ENCODE measurements at places on chromosomes 5 and 9.

DNA sequence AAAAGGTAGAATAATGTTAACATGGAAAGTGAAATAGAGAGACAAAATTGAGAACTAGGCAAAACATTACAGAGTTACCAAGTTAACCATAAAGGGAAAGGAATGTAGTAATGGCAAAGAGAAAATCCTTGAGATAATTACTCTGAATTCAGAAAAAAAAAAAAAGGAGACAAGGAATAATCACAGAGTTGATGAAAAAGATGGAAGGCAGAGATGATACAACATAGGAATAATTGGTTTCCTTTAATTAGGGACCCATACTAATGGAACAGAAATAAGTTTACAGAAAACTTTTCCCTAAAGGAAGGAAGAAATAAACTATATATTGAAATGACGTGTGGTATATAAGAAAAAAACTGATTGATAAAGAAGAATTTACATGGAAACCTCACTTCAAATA is 254.1 kb upstream of the FBXL7 start:
- no peak for DNase-seq

DNA sequence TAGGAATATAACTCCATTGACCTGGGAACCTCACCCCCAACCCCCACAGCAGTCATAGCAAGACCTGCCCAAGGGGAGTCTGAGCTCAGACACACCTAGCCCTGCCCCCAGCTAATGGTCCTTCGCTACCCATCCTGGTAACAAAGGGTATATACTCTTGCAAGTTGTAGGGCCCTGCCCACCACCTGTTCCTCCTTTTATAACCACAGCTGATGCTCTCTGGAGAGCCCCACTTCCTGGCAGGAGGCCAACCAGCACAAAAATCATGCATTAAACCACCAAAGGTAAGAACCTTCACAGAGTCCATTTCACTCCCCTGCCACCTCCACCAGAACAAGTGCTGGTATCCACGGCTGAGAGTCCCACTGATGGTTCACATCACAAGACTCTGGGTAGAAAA is 1195.3 kb upstream of the SEMA6A start:
- DNase-seq, result no peak

DNA sequence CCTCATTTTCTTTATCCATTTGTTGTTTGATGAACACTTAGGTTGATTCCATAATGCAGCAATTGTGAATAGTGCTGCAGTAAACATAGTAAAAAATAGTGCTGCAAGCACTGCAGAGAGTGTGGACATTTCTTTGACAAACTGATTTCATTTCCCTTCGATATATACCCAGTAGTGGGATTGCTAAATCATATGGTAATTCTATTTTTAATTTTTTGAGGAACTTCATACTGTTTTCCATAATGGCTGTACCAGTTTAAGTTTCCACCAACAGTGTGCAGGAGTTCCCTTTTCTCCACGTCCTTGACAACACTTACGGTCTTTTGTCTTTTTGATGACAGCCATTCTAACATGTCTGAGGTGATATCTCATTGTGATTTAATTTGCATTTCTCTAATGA is 138.2 kb upstream of the PLPPR1 start:
- peak; percentile 89 for DNase-seq

- DNase-seq, result peak; percentile 57
Measured at GRCh38 chr9:77851882-77852595, 179.6 kb downstream of the GNAQ start.

GRCh38 chr5:160152287-160152686 is 33.0 kb upstream of the PWWP2A start:
- no peak for DNase-seq

GRCh38 chr5:126402621-126403555 is 20.3 kb upstream of the GRAMD2B start:
- no peak for DNase-seq

All from MV-4-11 (cell line).